ENCODE measurements at places on chromosomes 4 and X.
A peak's percentile ranks its signal among the peaks of the same experiment; 100 is the strongest.

GRCh38 chr4:74353858-74354257 lies 11.1 kb upstream of the EREG start:
- H3K36me3 ChIP-seq: no peaks in the 10 kb centered on the region
- no peak overlapping the region for H3K4me3 ChIP-seq
- DNase-seq: no peak
- H3K27me3 ChIP-seq: no peaks in the 10 kb centered on the region
- no peak overlapping the region for H3K27ac ChIP-seq

- DNase-seq: no peak
- no peak overlapping the region for H3K4me3 ChIP-seq
- no peaks in the 10 kb centered on the region for H3K36me3 ChIP-seq
- no peak overlapping the region for H3K27ac ChIP-seq
Observed at GRCh38 chr4:3372933-3373465, 68.8 kb upstream of the HGFAC start.

DNA sequence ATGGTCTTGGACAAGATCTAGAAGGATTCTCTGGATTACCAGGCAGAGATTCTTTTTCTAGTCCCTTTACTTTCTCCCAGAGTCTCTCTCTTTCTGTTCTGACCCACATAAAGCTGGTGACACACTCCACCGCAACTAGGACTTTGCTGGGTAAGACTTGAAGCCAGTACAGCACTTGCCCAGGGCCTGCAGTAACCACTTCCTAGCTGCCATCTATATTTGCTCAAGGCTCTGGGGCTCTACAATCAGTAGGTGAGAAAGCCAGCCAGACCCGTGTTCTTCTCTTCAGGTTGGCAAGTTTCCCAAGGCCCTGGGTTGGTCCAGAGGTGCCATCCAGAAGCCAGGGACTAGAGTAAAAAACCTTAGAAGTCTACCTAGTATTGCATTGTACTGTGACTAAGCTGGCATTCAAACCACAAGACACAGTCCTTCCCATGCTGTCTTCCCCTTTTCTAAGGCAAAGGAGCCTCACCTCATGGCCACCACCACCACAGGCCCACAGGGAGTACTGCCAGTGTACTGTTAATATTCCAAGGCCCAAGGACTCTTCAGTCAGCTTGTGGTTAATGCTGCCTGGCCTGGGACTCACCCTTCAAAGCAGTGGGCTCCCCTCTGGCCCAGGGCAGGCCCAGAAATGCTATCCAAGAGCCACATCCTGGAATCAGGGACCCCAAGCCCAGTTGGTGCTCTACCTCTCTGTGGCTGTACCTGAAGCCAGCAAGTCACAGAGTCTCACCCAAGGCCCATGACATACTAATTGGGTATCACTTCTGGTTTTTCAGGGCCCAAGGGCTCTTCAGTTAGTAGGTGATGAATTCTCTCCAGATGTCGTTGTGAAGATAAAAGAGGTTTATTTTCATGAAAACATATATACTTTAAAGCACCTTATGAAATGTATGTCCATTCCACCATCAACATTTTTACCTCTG lies 54.7 kb downstream of the CD38 start:
- H3K4me3 ChIP-seq: no peak overlapping the region
- H3K27me3 ChIP-seq: no peaks in the 10 kb centered on the region
- no peak for DNase-seq
- no peaks in the 10 kb centered on the region for H3K4me1 ChIP-seq
- H3K36me3 ChIP-seq: no peaks in the 10 kb centered on the region

DNA sequence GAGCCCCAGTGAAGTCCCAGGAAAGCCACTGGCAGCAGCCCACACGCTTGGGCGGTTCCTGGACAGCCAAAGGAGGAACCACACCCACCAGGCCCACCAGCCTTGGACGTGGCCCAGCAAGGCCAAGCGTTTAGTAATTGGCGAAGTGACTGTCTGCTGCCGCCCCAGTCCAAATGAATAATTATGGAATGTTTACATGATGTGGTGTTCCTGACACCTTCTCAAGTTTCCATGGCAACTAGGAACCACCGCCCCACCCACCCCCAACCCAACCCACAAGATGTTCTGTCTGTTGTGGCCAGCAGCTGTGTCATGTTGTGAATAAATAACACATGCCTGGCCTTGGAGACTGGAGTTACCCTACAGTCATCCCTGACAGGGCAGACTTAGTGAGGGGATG lies 22.3 kb downstream of the APLN start:
- no peak overlapping the region for H3K4me3 ChIP-seq
- H3K27ac ChIP-seq: no peak overlapping the region
- H3K27me3 ChIP-seq: no peaks in the 10 kb centered on the region
- DNase-seq: no peak
- H3K4me1 ChIP-seq: peaks cover 2% of the 10 kb centered on the region
- no peaks in the 10 kb centered on the region for H3K36me3 ChIP-seq

GRCh38 chr4:82601242-82602015 lies 39.6 kb upstream of the TMEM150C start:
- no peaks in the 10 kb centered on the region for H3K27me3 ChIP-seq
- no peaks in the 10 kb centered on the region for H3K4me1 ChIP-seq
- no peak for DNase-seq
- no peak overlapping the region for H3K4me3 ChIP-seq
- H3K36me3 ChIP-seq: no peaks in the 10 kb centered on the region

- DNase-seq: no peak
- H3K27ac ChIP-seq: no peak overlapping the region
- no peak overlapping the region for H3K4me3 ChIP-seq
- peaks cover 8% of the 10 kb centered on the region for H3K36me3 ChIP-seq
Observed at GRCh38 chrX:56738670-56739069, 9.6 kb downstream of the NBDY start.

DNA sequence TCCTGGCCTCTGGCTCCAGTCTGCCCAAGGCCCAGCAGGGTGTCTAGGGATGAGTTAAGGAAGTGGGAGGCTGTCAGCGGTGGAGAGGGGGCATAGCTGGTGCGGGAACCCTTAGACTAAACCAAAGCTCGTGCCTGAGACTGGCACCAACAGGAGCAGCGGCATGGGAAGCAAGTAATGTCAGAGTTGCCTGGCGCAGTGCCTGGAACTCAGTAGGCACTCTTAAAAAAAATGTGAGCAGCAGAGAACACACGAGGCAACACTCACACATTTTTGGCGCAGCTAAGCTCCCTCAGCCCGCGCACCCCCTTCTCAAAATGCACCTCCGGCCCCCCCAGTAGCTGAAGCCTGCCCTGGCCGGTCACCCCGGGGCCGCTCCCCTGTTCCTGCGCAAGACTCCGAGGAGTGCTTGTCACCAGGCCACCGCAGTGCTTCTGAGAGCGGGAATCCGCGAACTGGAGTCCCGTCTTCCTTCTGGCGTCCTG lies 583 bp downstream of the GABRE start:
- H3K4me1 ChIP-seq: no peaks in the 10 kb centered on the region
- H3K4me3 ChIP-seq: no peak overlapping the region

GRCh38 chr4:78496021-78496643 lies 55.4 kb upstream of the ANXA3 start:
- H3K4me3 ChIP-seq: no peak overlapping the region
- no peak overlapping the region for H3K27ac ChIP-seq
- no peak for DNase-seq
- no peaks in the 10 kb centered on the region for H3K36me3 ChIP-seq
- no peaks in the 10 kb centered on the region for H3K4me1 ChIP-seq

GRCh38 chr4:139562067-139562684 lies 6.2 kb upstream of the SETD7 start:
- no peak overlapping the region for H3K4me3 ChIP-seq
- peaks cover 29% of the 10 kb centered on the region for H3K4me1 ChIP-seq
- no peaks in the 10 kb centered on the region for H3K27me3 ChIP-seq
- H3K36me3 ChIP-seq: no peaks in the 10 kb centered on the region

GRCh38 chr4:28686618-28687017 lies 1826.0 kb downstream of the STIM2 start:
- no peaks in the 10 kb centered on the region for H3K27me3 ChIP-seq
- no peak overlapping the region for H3K4me3 ChIP-seq
- no peak overlapping the region for H3K27ac ChIP-seq
- H3K4me1 ChIP-seq: no peaks in the 10 kb centered on the region
- no peak for DNase-seq
- H3K36me3 ChIP-seq: no peaks in the 10 kb centered on the region

- no peaks in the 10 kb centered on the region for H3K36me3 ChIP-seq
- no peak for DNase-seq
Observed at GRCh38 chr4:37690976-37691375, 4.8 kb upstream of the RELL1 start.

DNA sequence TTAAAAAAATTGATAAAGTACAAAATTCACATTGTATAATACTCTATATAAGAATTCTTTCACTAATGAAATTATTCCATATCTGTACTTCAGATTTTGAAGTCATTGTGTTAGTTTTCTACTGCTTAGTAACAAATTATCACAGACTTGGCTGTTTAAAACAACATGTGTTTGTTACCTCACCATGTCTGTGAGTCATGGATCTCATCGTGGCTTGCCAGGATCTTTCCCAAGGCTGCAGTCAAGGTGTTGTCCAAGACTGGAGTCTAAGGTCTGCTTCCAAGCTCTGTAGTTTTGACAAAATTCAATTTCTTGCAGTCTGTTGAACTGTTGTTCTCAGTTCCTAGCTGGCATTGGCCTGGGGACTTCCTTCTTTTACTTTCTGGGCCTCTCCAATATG lies 1286.9 kb downstream of the ADGRL3 start:
- H3K27ac ChIP-seq: no peak overlapping the region
- no peaks in the 10 kb centered on the region for H3K4me1 ChIP-seq
- H3K36me3 ChIP-seq: no peaks in the 10 kb centered on the region
- H3K27me3 ChIP-seq: no peaks in the 10 kb centered on the region

DNA sequence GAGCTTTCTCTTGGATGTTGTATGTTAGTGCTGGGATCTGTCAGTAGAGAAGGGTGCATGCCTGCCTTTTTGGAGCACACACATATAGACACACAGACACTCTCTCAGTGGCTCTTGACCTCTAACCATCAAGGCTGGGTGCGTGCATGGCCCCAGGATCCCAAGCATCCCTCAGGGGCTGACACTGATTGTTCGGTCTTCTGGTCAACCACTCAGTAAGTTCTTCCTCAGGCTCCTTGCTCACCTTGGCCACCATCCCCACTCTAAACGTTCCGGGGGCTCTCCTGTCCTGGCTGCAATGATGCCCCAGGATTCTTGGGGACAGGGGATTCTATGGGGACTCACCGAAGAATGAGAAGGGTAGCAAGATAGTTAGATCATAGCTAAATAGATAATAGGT lies 179.6 kb downstream of the SHOX start:
- H3K36me3 ChIP-seq: no peaks in the 10 kb centered on the region
- H3K27me3 ChIP-seq: no peaks in the 10 kb centered on the region
- H3K27ac ChIP-seq: no peak overlapping the region

DNA sequence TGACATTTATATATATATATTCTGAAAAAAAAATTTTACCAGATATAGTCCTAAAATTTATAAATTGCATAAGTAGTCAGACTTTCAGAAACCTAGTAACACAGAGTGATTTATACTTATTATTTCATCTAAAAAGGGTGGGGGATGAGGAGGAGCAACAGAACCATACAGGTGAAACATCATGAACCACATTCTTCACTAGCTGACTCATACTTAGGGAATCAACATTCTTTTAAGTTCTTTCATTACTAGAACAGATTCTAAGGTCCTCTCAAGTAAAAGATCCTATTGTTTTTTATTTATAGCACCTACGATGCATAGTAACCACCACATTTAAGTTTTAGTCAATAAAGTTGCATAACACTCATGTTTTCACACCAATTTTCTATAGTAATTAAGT lies 166.1 kb downstream of the LRBA start:
- no peaks in the 10 kb centered on the region for H3K4me1 ChIP-seq
- peaks cover 51% of the 10 kb centered on the region for H3K36me3 ChIP-seq
- no peak overlapping the region for H3K27ac ChIP-seq
- DNase-seq: no peak
- H3K4me3 ChIP-seq: no peak overlapping the region
- H3K27me3 ChIP-seq: no peaks in the 10 kb centered on the region

DNA sequence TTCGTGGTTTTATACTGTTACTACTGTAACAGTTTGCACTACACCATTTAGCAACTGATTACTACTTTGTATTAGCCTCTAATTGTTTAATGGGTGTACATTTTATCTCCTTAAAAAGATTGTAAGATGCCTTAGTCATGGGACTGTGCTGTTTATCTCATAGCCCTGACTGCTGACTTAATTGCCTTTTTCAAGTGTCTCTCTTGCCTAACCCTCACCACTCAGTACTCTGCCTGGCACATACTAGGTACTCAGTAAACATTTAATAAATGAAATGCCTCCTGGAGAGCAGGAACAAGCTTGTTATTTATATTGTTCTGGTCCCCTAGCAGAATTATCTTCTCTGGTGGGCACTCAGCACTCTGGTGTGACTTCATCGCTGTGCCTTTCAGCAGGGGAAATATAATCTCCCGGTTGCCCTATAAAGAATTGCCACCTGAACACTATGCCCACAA lies 1.7 kb upstream of the STIM2 start:
- no peaks in the 10 kb centered on the region for H3K36me3 ChIP-seq
- no peak overlapping the region for H3K27ac ChIP-seq
- H3K4me3 ChIP-seq: peak overlapping the region; percentile 78

- no peak overlapping the region for H3K27ac ChIP-seq
- no peaks in the 10 kb centered on the region for H3K36me3 ChIP-seq
- no peak for DNase-seq
- H3K27me3 ChIP-seq: no peaks in the 10 kb centered on the region
- H3K4me1 ChIP-seq: no peaks in the 10 kb centered on the region
- H3K4me3 ChIP-seq: no peak overlapping the region
Observed at GRCh38 chr4:19054916-19055315, 1033.4 kb upstream of the LCORL start.

DNA sequence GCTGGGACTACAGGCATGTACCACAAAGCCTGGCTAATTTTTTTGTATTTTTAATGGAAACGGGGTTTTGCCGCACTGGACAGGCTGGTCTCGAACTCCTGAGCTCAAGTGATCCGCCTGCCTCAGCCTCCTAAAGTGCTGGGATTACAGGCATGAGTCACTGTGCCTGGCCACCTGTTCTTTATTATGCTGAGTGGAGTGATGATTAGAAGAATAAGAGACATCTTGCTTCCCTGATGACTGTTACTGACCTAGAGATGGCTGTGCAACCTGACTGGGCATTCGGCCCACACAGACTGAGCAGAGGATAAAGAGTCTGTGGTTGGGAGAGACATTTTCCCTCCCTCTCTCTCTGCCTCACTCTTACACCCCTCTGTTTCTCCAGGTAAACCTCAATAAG lies 56.7 kb downstream of the SPINK2 start:
- H3K4me1 ChIP-seq: peaks cover 11% of the 10 kb centered on the region
- H3K27ac ChIP-seq: no peak overlapping the region
- no peaks in the 10 kb centered on the region for H3K36me3 ChIP-seq
- no peaks in the 10 kb centered on the region for H3K27me3 ChIP-seq
- DNase-seq: no peak

DNA sequence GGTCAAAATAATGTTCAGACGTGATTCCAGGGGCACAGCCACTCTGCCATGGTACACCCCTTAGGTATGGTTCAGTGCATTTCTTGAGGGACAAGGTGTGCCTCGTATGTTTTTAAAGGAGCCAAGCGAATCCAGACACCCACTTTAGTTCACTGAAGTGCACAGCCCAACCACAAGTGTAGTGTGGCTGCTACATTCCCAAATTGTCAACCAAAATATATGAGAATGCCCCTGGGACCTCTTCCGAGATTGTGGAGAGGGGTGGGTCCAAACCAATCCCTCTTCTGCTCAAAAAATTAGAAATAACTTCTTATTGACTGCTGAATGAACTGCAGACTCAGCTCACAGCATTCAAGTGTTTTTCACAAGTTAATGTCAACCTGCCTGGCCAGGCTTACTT lies 7.4 kb upstream of the BRS3 start:
- H3K4me3 ChIP-seq: no peak overlapping the region
- DNase-seq: no peak
- H3K36me3 ChIP-seq: no peaks in the 10 kb centered on the region

- H3K27ac ChIP-seq: no peak overlapping the region
- H3K4me3 ChIP-seq: no peak overlapping the region
- no peaks in the 10 kb centered on the region for H3K27me3 ChIP-seq
- no peaks in the 10 kb centered on the region for H3K36me3 ChIP-seq
Observed at GRCh38 chr4:118776157-118776954, 59.6 kb downstream of the SEC24D start.
